ENCODE measurements at places on chromosomes 1 and 21. TPM values are rescaled to one million over a fixed set of nuclear protein-coding genes. Genes with fewer than 3 reads are reported as not detected.

- DNase-seq = peak; percentile 86
Observed at GRCh38 chr1:165659581-165659895, 28.5 kb downstream of the MGST3 start.

- DNase-seq = peak; percentile 88
Observed at GRCh38 chr1:41416552-41417334, 55.5 kb downstream of the FOXO6 start.

DNA sequence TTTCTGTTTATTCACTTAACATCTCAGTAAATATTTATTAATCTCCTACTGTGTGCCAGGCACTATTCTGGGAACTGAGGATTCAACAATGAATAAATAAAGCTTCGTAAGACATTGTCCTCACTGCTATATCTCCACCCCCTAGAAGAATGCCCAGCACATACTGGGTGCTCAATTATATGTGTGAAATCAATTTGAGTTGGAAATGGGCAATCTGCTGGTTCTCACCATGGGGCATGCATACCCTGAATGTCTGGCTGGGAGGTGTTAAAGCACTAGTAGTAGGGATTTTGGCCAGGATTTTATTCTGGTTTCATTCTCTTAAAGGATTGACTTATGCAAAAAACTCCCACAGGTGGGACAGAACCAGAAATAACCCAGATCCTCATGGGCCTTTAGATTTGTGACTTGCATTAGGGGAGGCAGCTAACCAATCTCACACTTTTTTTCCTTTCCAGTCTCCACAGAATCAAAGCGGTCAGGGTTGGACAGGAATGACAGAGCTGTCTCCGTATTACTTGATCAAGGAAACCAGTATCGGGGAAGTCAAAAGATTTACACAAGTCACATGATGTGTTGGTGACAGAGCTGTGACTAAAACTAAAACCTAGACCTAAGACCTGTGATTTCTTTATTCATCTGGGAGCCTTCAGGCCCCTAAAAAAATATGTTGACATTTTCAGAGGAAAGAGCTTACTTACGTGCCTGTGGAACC is 12.8 kb downstream of the GFI1 start:
- no peak for DNase-seq

GRCh38 chr1:39177706-39178105 is 26.8 kb upstream of the MACF1 start:
- DNase-seq = no peak

S100B gene
- total RNA-seq = 1.5 TPM

CREB3L4 gene
- total RNA-seq = 21.3 TPM

BGLAP gene
- total RNA-seq = 2.7 TPM

PRKAA2 gene
- 8.8 TPM for total RNA-seq

DNA sequence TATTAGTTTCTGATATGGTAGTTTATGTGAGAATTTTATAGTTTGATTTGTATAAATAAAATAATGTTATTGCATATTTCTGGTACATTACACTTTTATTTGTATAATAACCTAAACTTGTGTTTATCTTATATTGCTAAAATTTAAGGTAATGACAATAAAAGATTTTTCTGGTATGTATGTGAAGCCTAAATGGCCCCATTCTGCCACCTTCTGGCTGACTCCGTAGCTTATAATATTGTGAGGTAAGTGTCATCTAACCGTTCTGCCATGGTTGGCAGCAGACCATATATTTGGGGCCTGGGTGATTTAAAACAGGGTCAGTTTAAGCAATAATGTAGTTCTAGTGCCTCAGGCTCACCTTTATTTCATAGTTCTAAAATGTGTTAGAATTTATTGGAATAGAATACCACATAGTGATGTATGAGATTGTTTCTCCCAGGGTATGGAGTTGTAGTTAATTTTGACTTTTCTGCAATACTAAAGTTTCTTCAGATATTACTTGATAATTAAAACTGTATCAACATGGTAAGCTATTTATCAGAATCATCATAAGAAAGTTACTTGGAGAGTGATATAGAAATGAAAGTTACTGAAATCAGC is 21.2 kb upstream of the PRKACB start:
- peak; percentile 69 for DNase-seq

- DNase-seq = no peak
Observed at GRCh38 chr21:43644609-43645008, 14.7 kb downstream of the HSF2BP start.

- no peak for DNase-seq
Observed at GRCh38 chr1:113850127-113850796, 21.2 kb downstream of the PTPN22 start.

LCE2B gene
- not detected for total RNA-seq

- no peak for DNase-seq
Observed at GRCh38 chr1:109199710-109200109, 14.0 kb upstream of the SARS1 start.

TGFB2 gene
- total RNA-seq = 0.19 TPM

OVAAL gene
- total RNA-seq = not detected

DNA sequence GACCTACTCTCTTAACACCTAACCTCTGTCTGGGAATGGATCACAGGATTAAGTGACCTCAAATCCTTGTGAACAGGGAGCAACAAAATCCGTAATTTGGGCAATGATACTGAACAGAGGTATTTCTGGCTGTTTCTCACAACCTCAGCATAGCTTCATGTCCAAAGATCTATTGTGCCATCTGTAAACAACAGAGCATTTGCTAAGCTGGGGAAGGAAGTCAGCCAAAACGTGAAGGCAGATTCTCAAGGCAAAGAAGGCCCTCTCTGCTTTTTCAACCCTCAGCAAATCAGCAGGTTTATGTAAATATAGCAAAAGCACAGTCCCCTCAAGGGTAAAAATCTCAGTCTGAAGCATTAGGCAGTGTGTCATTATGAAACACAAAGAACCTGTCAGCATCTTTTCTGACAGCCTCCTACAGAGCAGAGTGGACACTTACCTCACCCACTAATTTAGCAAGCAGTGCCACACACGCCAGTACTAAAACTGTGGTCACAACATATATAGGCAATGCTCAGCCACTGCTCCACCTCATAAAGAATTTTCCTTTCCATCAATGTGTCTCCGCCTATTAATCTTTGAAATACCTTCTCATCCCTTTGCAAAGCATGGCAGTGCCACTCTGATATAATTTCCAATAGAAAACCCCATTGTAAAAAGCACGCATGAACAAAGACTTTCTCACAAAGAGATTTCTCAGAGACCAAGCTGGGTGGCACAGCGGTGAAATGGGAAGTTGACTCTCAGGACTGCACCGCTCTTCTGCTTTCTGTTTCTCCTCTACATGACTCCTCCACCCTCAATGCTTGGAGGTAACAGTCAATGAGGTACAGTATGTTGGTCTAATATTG is 188.0 kb downstream of the RERE start:
- DNase-seq = no peak

- DNase-seq = no peak
Observed at GRCh38 chr1:65267271-65267670, 42.1 kb upstream of the DNAJC6 start.

AIRE gene
- not detected for total RNA-seq

CFHR3 gene
- 2.0 TPM for total RNA-seq

DNA sequence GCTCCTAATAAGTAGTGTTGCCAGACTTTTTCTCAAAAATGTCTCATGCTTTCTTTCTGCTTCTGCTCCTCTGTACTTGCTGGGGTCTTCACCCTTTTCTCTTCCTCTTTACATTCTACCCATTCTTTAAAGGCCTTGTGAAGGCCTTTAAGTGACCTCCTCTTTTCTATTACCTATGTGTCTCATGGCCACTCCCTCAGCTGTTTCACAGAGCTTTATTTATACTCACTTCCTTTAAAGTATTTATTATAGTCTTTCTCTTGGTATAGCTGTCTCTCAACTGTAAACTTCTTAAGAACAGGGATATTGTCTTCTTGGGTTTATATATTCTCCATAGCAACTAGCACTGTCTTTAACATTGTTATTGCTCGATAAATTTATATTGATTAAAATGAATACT is 792 bp downstream of the GOLPH3L start:
- DNase-seq = peak; percentile 9

- DNase-seq = no peak
Observed at GRCh38 chr21:36654796-36655325, 44.1 kb upstream of the SIM2 start.

DNA sequence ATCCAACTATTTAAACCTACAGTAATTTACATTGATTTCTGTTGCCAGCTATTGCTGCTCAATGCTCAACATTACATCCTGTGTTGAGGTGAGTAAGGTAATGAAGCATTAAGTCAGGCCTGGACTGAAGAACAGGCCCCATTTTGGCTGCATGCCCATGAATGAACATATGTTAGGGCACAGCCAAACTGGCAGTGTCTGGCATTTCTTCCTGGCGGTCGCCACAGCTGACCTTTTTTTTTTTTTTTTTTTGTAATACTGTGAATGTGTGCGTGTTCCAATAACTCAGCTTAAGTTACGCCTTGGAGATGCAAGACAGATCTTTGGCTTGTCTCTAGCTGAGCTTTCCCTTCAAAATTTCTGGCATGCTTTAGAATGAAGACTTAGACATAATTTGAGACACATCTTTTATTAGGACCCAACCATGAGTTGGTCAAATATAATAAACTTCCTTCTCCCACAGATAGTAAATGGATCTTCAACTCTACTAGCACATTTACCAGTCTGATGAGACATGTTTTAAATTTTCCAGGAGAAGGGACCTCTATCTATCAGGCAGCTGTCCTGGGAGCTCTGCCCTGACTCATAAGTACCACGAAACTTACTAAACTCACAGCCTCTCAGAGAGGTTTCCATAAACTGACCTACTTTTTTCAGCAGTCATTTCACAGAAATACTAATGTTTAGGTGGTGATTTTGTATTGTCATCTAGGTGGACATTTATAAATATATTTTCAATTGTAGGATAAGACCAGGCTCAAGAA is 341.1 kb upstream of the RUNX1 start:
- DNase-seq = no peak

DNA sequence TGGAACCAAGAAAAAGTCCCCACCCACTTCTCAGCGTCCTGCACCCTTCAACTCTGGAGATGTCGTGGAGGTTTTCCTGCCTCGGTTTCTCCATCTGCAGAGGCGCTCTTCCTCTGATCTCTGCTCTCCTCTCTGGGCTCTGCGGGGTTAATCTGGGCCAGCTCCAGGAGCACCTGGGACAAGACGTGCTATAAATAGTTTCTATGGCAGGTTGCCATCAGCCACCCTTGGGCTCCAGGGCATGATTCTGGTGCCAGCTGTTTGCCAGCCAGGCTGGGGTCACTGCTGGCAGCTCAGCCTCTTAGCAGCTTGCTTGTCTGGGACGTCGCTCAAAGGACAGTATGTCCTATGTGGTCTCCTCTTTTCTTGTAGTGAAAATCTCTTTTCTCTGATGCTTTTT is 137.1 kb downstream of the ACTL8 start:
- no peak for DNase-seq

DNA sequence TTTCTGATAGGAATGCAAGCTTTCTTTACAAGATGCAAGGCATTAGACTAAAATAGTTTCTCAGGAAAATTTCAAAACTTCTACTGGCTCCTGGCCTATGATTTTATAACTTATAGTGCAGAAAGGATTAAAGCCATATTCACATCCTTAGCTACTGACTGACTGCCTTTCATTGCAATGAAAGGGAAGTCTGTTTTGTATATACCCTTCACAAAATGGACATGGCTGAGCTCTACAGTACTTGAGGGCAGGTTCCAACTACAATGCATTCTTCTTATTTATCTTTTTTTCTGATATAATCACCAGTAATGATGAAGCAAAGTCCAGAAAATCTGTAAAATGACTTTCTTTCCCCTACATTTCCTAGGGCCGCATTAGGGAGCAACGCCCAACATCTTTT is 100.5 kb upstream of the ESRRG start:
- no peak for DNase-seq

- DNase-seq = no peak
Observed at GRCh38 chr1:182259229-182259872, 132.2 kb downstream of the GLUL start.

- no peak for DNase-seq
Observed at GRCh38 chr1:172717722-172718465, 59.0 kb downstream of the FASLG start.

RASAL2 gene
- total RNA-seq = 35.4 TPM

DNA sequence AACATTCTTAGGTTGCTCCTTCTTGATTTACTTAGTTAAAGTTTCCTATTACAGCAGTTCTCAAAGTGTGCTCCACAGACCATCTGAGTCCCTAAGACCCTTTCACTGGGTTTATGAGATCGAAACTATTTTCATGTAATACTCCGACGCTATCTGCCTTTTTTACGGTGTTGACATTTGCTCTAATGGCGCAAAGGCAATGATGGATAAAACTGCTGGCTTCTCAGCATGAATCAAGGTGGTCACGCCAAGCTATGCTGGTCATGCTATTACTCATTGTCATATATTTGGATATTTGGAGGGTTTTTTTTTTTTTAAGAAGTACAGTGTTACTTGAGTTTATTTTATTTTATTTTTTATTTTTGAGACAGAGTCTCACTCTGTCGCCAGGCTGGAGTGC is 235.1 kb downstream of the KIF26B start:
- no peak for DNase-seq

- peak; percentile 86 for DNase-seq
Observed at GRCh38 chr1:38727684-38728584, 131.6 kb downstream of the RRAGC start.

DNA sequence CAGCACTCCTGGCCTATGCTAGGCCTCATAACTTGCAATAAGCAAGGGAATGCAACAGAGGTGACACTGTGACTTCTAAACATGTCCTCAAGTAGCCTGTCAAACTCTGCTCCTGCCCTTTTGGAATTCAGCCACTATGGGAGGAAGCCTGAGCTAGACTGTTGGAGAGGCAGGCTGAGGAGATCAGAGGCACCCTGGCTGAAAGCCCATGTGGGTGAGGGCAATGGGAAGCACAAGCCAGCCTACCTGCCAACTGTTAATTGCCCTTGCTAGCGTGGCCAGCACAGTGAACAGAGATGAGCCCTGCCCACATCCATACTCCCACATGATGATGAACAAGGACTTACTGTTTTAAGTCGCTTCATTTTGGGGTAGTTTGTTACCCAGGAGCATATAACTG is 17.7 kb downstream of the GNB1 start:
- DNase-seq = no peak

IL20 gene
- total RNA-seq = not detected

CATSPERE gene
- not detected for total RNA-seq

DNA sequence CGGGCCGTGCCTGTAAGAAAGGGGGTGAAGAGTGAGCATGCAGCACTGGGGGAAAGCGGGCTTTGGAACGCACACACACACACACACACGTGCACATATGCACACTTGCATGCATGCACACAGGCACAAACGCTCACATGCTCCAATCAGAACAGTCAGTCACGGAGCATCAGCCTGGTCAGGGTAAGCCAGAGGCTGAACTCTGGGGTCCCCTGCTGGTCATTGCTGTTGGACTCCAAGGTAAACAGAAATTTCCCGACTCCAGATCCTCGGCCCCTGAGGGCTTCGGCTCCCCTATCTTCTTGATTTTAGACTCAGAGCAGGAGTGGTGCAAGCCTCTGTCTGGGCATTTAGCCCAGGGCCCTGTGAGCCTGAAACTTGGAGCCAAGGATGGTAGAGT is 54.2 kb downstream of the SYT2 start:
- peak; percentile 81 for DNase-seq

GRCh38 chr1:118264343-118264742 is 79.3 kb upstream of the SPAG17 start:
- DNase-seq = no peak

- peak; percentile 77 for DNase-seq
Observed at GRCh38 chr1:56409112-56409691, 170.2 kb downstream of the PLPP3 start.

- DNase-seq = no peak
Observed at GRCh38 chr21:24994717-24995116, 612.6 kb downstream of the MRPL39 start.

GRCh38 chr1:89971600-89971999 is 23.3 kb upstream of the ZNF326 start:
- no peak for DNase-seq

- no peak for DNase-seq
Observed at GRCh38 chr1:8571200-8571984, 246.0 kb downstream of the RERE start.

ATP6V1G3 gene
- total RNA-seq = not detected

RIPK4 gene
- 9.2 TPM for total RNA-seq

Data from GM23338 (cell line).